ENCODE measurements at places on chromosomes 4 and X. TPM values are rescaled to one million over a fixed set of nuclear protein-coding genes. Genes with fewer than 3 reads are reported as not detected.

Gene CSAG3
- total RNA-seq = not detected

Gene UGT2A1
- not detected for total RNA-seq

Gene MAP7D2
- 0.16 TPM for total RNA-seq

Gene ACSL1
- total RNA-seq = 41.7 TPM

Gene C4orf50
- not detected for total RNA-seq

Gene COX7B2
- not detected for total RNA-seq

Gene CT45A3
- not detected for total RNA-seq

Gene GALNT7
- total RNA-seq = 22.7 TPM
